ENCODE measurements at places on chromosomes 11 and 22.

- DNase-seq, result no peak
These were observed 143.4 kb downstream of the CRYBB2 start for GRCh38 chr22:25362883-25363240.

- DNase-seq, result no peak
These were observed 5.7 kb downstream of the RSF1 start for GRCh38 chr11:77814848-77815247.

DNA sequence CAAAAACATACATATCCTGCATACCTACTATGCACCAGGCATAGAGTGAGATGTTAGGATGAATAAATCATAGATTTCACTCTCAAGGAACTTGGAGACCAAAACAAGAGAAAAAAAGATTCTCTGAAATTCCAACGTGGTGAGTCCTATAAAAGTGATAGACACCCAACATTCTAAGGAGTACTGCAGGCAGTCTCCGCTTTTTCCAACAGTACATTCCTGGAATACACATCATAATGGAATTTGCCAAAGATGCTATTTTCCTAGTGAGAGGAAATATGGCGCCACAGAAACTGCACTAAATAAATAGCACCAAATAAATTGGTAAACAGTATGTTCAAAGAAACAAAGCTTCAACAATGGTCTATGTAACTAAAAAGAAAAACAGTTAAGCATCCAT, 6.0 kb downstream of the TMEM123 start:
- no peak for DNase-seq

DNA sequence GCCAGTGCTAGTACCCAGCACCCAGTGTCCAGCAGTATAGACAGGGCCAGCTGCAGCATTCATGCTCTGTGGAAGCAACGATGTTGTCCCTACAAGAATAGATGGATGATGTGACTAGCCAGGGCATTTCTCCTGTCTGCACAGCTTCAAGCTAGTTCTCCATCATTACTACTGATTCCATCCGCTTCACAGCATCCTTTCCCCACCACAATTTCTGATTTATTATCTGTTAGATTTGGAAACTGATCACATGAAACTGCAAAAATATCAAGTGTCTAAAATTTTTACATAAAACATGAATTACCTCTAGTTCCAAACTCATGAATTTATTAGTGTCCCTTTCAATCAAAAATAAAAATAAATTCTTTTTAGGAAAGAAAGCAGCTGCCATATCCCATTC, 138.9 kb upstream of the POU2AF2 start:
- no peak for DNase-seq

- DNase-seq, result no peak
These were observed 427.4 kb upstream of the CADM1 start for GRCh38 chr11:115931548-115932083.

DNA sequence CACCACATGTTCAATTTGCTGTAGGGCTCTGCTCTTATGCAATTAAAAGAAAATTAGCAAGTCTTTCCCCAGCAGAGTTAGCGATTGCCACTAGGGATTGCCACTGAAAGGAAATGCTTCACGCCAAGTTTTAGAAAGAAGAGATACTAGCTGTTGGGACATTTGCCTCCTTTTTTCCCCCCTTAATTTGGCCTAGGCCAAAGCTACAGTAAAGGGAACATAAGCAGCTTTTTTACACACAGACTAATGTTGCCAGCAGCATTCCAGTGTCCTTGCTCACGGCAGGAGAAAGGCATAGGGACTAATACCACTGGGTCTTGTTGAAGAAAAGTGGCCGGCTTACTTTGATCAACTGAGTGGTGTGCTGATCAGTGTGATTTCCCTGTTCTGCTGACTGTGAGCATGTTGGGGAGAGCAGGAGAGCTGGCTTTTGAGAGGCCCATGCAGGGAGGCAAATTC, 71.2 kb downstream of the PHF21A start:
- no peak for DNase-seq

Measured in CD4-positive, alpha-beta memory T cell (primary cell).